ENCODE measurements at places on chromosomes 3 and 15.

DNA sequence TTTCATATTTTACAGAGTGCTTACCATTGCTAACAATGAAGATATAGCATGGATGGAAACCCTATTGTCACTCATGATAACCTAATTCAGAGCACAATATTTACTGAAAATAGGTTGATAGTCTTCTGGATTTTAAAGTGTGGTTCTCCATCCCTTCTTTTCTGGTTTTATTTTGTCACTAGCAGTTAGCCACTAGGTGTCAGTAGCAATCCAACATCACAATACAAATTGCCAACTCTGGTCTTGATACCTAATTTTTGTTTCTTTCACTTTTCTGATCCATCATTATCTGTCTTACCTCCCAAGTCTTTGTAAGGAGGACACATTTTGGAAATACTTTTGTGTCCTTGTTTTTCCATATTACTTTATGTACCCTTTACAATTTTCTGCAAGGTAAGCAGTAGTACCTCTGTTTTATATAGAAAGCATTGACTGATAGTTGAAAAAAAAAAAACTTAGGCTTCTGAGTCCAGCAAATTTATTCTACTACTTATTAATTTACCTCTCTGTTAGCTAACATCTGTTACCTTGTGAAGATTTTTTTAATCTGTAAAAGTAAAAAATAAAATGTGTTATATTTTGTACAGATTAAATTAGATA lies 28.3 kb upstream of the CRYBG3 start:
- no peak for DNase-seq

GRCh38 chr15:48176112-48176511 lies 2.0 kb downstream of the MYEF2 start:
- DNase-seq, result no peak

DNA sequence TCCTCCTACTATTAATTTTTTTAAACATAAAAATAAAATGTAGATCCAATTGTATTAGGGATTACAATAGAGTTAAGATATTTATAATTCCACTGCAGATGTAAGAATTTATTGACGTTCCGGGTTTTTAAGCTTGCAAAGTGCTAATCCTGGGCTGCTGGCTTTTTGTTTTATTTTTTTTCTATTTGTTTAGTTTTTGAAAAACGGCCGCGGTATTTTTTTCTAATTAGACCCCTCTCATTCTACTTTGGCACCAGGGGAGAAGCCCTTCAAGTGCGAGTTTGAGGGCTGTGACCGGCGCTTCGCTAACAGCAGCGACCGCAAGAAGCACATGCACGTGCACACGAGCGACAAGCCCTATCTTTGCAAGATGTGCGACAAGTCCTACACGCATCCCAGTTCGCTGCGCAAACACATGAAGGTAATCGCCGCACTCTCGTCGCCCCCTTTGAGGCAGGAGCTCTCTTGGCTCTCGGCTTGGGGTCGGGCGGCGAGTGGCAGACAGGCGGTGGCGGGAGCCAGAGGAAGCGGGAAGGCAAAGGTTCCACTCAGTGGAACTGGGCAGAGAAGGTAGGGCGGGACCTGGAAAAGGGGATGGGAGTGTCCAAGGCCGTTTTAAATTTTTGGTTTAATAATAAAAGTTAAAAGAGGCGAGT lies 3.2 kb downstream of the ZIC1 start:
- no peak for DNase-seq

- no peak for DNase-seq
These were observed 105.2 kb downstream of the EPHA3 start for GRCh38 chr3:89212619-89213018.

DNA sequence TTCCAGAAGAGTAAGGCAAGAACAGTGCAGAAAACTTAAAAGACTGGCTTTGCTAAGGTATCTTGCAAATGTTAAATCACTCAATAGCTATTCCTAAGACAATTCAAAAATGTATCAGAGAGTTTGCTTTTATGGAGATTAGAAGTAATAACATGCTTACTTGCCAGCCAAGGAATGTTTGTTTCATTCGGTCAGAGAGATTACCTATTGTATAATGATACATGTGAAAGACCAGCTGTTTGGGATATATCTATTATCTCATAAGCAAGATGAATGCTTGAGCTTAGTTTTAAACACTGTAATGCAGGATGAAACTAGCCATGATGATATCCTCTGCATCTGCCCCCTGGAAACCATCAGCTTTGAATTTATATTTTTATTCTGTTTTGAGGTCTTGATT lies 70.7 kb downstream of the MAP2K5 start:
- DNase-seq, result no peak

DNA sequence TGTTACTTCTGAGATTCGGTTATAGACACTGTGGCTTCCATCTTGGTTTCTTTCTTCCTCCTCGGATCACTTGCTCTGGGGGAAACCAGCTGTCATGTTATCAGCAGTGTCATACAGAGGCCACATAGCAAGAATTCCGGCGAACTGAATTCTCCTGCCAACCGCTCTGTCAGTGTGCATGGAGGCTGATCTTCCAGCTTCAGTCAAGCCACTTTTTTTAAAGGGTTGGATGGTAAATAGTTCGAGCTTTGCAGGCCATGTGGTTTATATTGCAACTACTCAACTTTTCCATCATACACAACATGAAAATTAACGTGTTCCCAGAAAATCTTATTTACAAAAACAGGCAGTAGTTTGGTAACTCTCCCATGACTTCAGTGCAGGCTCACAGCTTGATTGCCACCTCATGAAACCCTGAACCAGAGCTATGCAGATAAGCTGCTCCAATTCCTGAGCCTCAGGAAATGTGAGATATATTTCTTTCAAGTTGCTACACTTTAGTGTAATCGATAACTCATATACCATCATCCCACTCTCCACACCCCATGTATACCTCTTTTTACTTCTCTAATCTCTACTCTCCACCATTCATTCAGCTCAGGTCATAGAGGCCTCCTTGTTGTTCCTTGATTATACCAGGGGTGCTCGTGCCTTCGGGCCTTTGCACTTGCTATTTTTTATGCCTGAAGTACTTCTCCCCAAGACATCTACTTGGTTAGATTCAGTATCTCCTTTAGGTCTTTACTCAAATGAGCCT lies 7.2 kb downstream of the RPL22L1 start:
- DNase-seq, result no peak

GRCh38 chr3:119637679-119638477 lies 22.5 kb downstream of the POPDC2 start:
- no peak for DNase-seq

GRCh38 chr15:69165637-69166025 lies 5.2 kb downstream of the GLCE start:
- DNase-seq, result no peak

- DNase-seq, result no peak
These were observed 70.9 kb upstream of the PLXNA1 start for GRCh38 chr3:126912027-126912422.

- DNase-seq, result no peak
These were observed 109.4 kb upstream of the SMAD3 start for GRCh38 chr15:66955871-66956585.

DNA sequence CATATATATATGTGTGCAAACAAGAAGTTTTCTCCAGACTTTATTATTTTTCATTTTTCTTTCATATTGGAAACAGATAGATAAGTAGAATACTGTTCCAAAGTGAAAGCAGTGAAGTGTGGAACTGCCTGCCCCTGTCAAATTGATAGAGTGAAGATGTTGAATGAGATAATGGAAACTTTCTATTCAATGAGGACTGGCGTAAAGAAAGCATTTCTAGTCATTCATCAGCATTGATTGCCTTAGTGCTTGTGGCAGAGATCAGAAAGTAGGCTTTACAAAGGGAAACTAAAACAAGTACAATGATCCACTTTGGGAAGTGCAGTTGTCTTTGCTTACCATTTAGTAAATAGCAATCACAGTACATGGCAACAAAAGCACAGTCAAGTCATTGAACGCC lies 300.0 kb downstream of the CADM2 start:
- no peak for DNase-seq

DNA sequence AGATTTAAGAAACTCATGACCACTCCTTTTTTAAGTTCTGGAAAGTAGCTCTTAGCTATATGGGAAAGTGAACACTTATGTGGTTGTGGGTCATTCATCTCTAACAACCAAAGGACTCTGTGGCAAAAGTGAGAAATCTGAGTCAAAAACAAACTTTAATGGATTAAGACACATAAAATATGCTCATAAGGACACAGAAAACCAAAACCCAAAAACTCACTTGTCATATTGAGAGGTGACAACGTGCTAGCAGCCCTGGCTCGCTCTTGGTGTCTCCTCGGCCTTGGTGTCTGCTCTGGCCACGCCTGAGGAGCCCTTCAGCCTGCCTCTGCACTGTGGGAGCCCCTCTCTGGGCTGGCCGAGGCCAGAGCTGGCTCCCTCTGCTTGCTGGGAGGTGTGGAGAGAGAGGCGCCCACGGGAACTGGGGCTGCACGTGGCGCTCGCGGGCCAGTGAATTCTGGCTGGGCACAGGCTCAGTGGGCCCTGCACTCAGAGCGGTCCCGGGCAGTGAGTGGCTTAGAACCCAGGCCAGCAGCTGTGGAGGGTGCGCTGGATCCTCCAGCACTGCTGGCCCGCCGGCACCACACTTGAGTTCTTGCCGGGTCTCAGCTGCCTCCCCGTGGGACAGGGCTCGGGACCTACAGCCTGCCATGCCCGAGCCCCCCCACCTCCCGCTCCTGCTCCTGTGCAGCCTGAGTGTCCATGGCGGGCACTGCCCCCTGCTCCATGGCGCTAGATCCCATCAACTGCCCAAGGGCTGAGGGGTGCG lies 30.3 kb upstream of the SKIL start:
- no peak for DNase-seq

DNA sequence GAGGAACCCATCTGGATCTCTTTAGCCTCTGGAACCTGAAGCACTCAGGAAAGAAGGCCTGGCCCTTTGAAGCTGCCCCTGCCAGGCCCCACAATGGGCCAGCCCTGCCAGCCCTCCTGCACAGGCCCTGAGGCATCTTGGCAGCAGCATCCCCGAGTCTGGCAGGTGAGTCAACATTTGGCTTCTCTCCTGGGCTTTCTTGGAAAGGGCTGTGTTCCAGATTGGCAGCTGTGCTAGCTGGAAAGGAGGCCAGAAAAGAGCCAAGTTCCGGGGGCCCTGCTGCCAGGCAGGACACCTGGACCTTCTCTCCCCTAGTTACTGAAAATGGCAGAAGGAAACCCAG lies 187.2 kb downstream of the SHQ1 start:
- DNase-seq, result no peak

DNA sequence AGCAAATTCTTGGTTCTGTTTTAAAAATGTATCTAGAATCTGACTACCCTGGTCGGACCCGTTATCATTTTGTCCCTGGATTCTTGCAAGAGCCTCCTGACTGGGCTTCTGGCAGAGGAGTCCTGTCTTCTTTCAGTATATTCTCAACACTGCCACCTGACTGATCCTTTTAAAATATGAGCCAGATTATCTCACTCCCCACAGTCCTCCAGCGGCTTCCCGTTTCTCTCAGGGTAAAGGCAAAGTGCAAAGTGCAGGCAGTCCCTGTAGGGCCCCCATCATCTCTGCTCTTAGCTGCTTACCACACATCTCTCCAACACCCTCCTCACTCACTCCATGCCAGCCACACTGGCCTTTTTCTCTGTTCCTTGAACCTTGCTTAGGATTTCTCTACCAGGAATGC lies 28.4 kb downstream of the CRTC3 start:
- DNase-seq, result no peak
